Stimulated activated CD4-positive, alpha-beta T cell treated with anti-CD3 and anti-CD28 coated beads, TNF-alpha, amount 100 ng/mL, for 1 hour (primary cell): ENCODE measurements at places on chromosomes 7 and 10.

DNA sequence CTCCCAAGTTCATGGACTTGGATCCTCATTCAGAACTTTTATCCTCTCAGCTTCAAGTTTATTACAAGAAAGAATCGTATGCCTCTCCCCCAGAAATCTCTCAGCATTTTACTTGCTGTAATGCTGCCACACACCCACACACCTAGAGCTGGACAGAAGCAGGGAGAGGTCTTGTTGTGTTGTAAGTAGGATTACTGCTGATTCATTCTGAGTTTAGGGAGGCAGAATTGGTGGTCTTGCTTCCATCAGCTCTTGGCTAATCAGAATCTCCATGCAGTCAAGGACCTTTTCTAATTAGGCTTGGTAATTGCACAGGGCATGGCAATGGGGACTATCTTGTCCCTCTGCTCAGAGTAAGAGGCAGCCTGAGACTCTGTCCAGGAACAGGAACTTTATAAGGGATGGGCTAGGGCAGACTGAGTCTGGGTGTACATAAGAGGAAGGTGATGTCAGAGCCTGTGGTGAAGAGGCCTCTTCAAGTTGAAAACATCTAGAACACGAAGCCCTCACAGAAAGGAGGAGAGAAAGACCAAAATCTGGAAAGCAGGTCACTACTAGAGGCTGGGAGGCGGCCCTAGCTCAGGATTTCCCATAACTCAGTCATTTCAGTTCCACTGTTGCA lies 7.0 kb upstream of the PTPRE start:
- DNase-seq: no peak

- DNase-seq: no peak
These were observed 54.4 kb upstream of the TMEM72 start for GRCh38 chr10:44856696-44857095.

- no peak for DNase-seq
These were observed 158.2 kb upstream of the FOXK1 start for GRCh38 chr7:4523873-4524272.

DNA sequence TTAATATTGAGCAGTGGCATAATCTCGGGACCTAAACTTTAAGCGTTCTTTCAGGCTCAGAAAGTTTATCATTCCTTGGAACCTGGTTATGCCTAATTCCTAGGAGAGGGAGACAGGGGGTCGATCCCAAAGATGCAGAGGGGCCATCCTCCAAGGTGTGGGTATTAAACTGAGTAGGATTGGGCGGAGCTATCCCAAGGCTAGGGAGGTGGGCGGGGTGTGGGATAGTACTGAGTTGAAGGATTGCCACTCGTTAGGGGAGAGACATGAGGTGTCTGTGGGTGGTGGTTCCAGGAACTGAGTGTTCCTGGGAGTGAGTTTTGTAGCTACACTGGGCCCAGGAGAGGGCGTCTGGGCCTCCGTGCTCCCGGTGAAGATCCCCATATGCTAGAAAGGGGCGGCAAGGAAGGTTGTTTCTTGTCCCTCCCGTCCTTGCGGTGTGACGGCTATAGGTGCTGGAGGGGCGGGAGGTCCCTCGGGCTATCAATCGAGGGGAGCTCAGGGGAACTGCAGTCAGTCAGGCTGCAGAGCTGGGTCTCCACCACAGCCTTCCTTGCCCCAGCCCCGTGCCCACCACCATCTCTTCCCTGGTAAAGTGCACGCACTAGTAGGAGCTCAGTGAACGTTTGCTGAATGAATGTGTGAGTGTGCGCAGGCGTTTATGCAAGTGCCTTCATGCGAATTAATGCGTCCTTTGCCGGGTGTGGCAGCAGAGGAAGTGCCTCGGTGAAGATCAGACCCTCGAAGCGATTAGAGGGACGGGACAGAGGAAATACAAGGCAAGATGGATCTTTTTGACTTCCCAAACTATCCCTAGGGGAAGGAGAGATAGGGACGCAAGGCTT lies 3.0 kb upstream of the HMX2 start:
- no peak for DNase-seq

DNA sequence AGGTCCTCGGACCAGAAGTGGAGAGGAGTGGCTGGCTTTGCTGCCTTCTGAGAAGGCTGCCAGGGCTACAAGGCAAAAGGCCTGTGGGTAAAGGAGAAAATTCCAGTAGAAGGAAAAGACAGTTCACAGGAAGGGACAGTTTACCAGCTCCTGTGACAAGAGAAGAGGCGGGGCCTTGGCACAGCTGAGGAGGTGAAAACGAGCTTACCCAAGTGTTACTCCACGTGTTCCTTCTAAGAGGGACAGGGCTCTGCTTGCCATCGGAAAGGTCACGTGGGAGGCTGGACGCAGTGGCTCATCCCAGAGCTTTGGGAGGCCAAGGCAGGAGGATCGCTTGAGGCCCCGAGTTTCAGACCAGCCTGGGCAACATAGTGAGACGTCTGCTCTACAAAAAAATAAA lies 129.4 kb upstream of the ZNF746 start:
- DNase-seq: no peak

DNA sequence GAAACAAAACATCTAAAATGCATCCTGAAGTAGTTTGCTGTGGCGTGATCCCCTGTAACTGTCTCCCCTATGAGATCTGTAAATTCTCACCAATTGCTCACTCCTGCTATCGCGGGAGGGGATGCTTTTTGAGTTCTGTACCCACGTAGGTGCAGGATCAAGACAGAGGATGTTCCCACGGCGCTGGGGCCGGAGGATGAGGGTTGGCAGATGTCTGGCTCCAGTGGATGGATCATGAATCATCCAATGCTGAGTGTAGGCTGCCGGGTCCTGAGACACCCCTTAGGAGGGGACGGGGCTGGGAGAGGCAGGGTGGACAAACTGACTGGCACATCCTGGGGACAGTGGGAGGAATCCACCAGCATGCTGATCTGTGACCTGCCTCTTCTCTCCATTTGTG lies 224.4 kb downstream of the USP6NL start:
- no peak for DNase-seq

DNA sequence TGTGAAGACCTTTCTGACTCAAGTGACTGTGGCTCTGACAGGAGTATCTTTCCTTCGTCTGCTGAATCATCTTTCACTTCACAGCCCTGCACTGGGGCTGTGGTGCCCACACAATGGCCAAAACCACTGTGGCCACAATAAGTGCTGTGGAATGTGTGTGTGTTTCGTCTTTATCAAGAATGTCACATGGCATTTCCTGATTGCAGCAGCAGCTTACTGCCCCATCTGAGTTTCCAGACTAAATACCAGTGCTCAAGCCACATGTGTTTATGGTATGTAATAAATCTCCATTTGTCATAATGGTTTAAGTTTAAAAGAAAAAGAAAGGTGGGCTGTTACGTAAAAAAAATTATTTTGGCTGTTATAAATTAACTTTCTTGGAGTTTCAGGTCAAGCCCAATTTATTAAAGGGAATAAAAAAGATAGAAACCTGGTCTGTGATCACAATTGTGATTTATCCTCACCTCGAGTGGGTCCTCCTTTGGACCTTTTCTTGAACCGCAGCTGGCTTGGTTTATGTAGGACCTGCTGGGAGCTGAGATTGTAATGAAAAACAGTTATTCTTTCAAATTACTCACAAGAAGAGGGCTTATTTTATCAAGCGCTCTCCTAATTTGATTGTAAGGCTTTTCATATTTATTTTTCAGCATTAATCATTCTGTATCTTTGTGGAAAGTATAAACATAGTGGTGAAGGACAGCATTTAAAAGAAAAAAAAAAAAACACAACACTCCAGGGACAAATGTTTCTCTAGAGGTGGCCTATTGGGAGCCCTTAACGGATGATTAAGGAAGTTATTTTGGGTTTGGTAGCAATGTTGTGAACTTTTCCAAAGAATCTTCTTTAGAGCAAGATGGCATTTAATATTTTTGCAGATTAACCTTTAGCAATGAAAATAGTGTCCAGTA lies 116.2 kb downstream of the LRMDA start:
- no peak for DNase-seq

DNA sequence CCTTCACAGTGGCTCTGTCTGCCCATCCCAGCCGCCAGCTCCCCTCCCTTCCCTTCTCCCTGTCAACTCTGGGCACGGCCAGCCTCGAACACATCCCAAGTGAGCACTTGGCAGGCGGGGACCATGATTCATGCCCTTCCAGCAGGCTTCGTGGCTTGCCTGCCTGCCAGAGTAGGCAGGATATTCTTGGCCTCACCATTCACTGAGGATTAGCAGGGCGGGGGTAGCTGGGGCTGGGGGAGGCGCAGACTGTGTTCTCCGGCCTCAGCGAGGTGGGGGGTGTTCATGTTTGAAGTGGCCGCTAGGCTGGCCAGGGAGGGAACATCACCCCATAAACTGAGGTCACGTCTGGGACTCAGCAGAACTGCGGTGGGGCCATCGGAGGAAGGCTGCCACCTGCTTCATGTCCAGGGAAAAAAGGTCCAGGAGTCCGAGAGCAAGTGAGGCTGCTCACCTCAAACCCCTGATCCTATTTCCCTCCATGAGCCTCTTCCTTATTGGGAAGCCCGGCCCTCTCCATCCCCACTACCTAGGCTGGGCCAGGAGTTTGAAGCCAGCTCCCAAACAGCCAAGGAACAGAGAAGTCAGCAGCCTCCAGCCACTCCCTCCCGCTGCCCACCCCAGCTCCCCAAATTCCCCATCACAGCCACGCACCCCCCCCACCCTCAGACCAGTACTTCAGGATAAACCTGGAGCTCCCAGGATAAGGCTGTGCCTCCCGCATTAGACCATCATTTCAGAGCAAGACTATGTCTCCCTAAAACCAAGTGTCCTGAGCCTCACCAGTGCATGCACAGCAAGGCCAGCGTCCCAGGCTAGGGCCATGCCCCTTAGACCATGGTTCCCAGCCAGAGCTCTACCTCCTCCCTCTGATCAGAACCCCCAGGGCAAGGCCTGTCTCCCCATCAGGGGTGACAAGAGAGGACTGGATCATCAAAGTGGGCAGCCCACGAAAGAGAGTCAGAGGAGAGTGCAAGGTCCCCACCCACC lies 42.8 kb upstream of the RABGEF1 start:
- no peak for DNase-seq
